NCI-H1417 (cell line): ENCODE measurements at places on chromosomes 7 and 10.

GRCh38 chr10:23079700-23080099 is 15.7 kb upstream of the MSRB2 start:
- no peak for DNase-seq

- DNase-seq, result no peak
These were observed 424.3 kb downstream of the KIF20B start for GRCh38 chr10:90125456-90126255.

- DNase-seq, result no peak
These were observed 262.3 kb downstream of the PTEN start for GRCh38 chr10:88125766-88126165.

DNA sequence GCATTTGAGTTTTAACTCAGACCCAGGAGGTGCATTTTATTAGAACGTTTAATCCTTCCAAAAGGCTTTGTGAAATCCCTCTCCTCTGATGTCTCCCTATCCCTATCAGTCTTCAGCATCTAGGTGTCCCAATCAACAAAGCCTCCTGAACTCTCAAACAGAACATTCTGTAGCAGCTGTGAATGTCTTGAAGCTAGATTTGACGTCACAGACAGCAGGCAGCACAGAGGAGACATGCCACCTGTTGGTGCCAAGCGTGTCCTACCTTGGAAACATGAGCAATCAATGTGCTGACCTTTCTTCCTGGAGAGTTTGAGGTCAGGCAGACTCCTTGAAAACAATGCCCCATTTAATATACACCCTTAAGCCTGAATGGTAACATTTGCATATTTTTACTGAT is 125.5 kb downstream of the RNLS start:
- DNase-seq, result no peak

DNA sequence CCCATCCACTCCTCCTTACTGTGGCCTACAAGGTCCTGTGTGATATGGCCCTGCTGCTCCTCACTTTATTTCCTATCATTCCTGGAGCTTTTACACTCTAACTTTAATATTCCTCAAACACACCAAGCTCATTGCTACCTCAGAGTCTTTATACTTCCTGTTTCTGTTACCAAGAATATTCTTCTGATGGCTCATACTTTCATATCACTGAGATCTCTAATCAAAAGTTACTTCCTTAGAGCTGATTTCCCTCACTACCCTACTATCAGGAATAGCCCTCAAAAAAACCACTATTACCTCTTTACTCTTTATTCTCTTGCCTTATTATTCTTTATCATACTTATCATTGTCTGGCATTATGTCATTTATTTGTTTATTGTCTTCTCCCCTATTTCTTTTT is 5.8 kb upstream of the PPP3CB start:
- no peak for DNase-seq

DNA sequence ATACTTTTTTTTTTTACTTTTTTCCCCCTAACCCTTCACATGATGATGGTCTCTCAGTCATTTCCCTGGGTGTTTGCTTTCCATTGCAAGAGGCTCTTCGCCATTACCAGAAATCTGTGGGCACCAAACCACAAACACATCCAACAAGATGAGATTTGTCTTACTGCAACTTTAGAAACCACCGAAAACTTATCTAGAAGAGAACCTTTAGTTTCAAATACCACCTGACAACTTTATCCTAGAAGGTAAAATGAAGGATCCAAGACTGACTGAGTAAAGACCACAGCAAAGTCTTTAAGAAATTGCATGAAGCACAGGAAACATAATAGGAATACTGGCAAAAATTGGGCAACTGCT is 363.3 kb upstream of the MBL2 start:
- no peak for DNase-seq

DNA sequence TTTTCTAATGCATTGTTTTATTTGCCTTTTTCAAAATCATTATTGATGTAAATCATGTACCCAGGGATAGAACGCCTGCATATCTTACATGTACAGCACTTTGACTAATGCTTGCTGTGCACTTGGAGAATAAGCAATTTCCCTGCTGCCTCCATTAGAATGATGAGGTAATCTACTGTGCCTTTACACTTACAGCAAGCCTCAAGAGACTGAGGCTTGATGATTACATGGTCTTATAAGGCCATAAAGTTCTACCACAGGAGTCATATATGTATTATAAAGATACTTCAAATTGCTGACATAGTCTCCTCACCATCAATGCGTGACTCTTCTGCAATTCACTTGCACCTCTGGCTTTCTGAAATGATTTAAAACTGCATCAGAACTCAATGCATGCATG is 328.6 kb upstream of the HGF start:
- no peak for DNase-seq

- DNase-seq, result no peak
These were observed 8.7 kb upstream of the BAZ1B start for GRCh38 chr7:73530800-73531199.

- peak; percentile 75 for DNase-seq
These were observed 534.8 kb downstream of the AUTS2 start for GRCh38 chr7:70132852-70133690.

- DNase-seq, result no peak
These were observed 13.3 kb downstream of the COL28A1 start for GRCh38 chr7:7522421-7522820.

GRCh38 chr7:41107330-41107937 is 595.5 kb downstream of the INHBA start:
- DNase-seq, result no peak
